ENCODE measurements at places on chromosomes 11 and 22.

GRCh38 chr22:45305456-45306075, 4.2 kb upstream of the FAM118A start:
- DNase-seq: no peak

DNA sequence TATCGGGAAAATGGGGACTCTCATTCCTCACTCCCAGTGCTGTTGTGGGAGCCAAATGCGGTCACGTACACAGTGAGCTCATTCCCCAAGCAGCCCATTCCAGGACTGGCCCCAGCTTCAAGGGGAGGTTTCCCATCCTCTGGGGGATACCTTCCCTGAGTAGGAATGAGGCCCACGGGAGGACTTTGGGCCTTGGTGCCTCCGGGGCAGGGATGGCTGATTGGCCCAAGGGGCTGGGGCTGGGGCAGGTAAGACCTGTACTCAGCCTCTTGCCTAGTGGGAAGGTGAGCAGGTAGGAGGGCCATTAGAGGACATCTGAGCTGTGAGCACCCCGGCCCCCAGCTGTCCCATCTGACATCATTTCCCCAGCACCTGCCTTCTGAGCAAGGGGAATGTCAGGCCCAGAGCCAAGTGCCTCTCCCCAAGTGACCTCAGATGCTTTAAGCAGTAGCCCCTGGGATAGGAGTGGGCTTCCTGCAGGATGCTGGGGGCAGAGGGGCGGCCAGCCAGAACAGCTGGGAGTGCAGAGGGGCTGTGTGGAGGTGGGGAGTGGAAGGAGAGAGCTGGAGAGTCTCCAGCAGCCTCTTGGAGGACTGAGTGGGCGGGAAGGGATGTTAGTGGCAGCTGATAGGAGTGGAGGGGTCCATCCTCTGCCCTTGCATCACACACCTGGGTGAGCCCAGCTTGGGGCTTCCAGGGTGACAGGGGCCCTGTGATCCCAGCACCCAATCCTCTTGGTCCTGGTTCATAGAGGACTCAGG, 58.4 kb downstream of the CD82 start:
- DNase-seq: no peak

DNA sequence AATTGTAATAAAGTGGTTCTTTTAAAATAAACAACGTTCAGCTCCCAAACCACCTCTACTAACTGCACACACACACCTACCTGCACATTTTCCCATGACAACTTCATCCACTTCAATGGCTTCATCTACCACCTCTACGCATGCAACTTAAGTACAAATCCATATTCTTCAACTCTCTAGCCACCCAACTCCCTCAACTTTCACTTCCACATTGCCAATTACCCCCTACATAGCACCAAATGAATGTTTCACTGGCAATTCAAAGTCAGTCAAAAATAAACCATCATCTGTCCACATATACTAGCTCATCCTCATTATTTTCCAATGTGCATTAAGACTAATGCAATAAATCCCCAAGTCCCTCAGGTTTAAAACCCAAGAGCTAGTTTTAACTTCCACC, 50.7 kb upstream of the ARHGAP32 start:
- no peak for DNase-seq

GRCh38 chr22:24285245-24285644, 14.6 kb downstream of the SPECC1L start:
- no peak for DNase-seq

DNA sequence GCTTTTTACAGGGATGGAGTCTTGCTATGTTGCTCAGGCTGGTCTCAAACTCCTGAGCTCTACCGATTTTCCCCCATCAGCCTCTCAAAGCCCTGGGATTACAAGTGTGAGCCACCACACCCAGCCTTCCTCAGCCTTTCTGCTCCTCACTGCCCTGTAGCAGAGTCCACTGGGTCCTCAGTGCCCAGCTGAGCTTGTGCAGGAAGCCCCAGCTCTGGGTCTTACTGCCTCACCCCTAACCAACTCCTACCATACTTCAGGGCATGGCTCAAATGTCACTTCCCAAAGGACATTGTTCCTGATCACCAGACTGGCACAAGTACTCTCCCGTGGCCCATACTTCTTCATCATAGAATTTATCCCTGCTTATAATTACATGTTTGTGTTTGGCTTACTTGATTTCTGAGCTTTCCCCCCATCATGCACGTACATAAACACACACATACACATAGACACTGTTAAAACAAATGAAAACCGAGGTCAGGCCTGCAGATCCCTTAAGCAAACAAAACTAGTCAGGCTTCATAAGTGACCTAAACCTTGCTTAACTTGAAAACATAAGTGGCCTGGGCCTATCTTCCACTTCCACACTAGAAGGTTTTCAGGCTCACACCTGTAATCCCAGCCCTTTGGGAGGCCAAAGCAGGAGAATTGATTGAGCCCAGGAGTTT, 14.0 kb upstream of the SLC43A3 start:
- no peak for DNase-seq
